ENCODE measurements at places on chromosomes 7 and 10. TPM values are rescaled to one million over a fixed set of nuclear protein-coding genes. Genes with fewer than 3 reads are reported as not detected.
A peak's percentile ranks its signal among the peaks of the same experiment; 100 is the strongest.

- no peak for DNase-seq
- H3K27me3 ChIP-seq: no peaks in the 10 kb centered on the region
- no peaks in the 10 kb centered on the region for H3K4me1 ChIP-seq
- H3K4me3 ChIP-seq: no peak overlapping the region
These were observed 11.1 kb upstream of the INA start for GRCh38 chr10:103265717-103266329.

DKK1 gene
- total RNA-seq: 0.77 TPM

DNA sequence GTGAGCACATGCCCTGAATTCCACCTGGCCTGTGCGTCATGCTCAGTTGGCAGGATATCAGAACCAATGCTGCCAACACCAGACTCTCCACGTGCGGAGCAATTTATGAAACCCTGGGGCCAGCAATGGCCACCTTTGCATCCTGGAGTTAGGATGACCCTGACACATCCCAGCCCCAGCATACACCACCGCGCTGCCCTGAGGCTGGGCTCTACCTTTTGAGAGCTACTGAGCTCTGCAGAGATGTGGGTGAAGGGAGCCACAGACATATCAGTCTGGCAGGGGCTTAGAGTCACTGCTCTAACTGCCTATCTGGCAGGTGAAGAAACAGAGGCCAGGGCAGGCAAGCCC, 41.9 kb downstream of the SYPL1 start:
- H3K4me1 ChIP-seq: peaks cover 57% of the 10 kb centered on the region
- no peaks in the 10 kb centered on the region for H3K27me3 ChIP-seq
- H3K36me3 ChIP-seq: no peaks in the 10 kb centered on the region
- H3K27ac ChIP-seq: peak overlapping the region; percentile 98
- no peak overlapping the region for H3K4me3 ChIP-seq

BLNK gene
- 107 TPM for total RNA-seq

DNA sequence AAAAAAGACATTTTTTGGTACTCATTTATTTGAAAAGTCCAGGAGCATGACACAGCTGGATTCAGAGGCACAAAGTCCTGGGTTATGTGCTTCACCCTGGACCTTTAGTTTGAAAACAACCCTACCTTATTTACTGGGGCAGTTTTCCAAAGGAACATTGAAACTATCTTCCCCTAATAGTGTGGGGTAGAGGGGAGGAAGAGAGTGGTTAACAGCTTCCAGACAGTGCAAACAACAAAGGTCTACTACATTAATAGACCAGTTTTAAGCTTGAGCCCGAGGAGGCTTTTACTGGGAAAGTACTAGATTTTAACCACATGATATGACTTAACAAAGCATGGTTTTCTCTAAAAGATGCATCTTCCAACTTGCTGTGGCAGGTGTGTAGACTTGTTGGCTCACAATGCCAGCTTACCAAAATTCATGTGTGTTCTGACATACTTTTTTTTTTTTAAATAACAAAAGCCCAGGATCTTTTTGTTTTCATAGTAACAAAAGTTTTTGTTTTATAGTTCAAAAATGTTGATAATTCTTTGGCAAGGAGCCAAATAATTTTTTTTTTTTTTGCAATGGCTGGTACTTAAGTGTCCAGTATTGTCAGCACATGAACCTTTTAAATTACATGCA, 1.8 kb downstream of the GSTO1 start:
- H3K27me3 ChIP-seq: no peaks in the 10 kb centered on the region
- H3K27ac ChIP-seq: peak overlapping the region; percentile 33
- peaks cover 8% of the 10 kb centered on the region for H3K4me1 ChIP-seq
- no peaks in the 10 kb centered on the region for H3K36me3 ChIP-seq
- peak overlapping the region; percentile 81 for H3K4me3 ChIP-seq
- no peak for DNase-seq

NEBL gene
- 0.08 TPM for total RNA-seq

- H3K4me3 ChIP-seq: no peak overlapping the region
- no peak for DNase-seq
- no peaks in the 10 kb centered on the region for H3K27me3 ChIP-seq
- H3K36me3 ChIP-seq: no peaks in the 10 kb centered on the region
These were observed 231.6 kb downstream of the ETV1 start for GRCh38 chr7:13757841-13758240.

UPP1 gene
- total RNA-seq: 6.2 TPM

BTBD16 gene
- total RNA-seq: not detected

DNA sequence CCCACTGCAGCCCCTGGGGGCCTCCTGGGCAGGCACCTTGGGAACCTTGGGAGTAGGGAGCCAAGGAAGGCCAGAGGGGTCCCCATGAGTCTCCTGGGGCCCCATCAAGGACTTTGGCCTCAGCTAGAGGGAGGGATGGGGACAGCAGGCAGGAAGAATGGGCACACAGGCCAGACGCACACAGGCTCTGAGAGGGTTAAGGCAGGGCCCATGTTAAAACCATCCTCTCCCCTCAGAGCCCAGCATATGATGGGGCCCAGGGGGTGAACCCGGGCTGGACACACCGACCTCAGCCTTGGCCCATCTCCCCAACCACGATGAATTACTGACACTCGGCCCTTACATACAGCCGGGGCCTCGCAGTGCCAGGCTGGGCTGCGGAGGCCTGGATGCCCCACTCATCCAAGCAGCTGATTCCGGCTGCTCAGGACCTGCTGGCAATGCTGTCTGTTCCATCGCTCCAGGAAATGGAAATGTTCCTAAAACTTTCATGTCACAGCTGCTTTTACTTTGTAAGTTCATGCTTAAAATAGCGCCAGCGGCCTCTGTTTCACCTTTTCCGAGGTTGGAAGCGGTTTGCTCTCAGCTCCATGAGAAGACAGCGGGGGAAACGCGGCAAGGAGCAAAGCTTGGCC, 17.3 kb upstream of the INPP5A start:
- no peak overlapping the region for H3K4me3 ChIP-seq
- H3K36me3 ChIP-seq: no peaks in the 10 kb centered on the region
- H3K4me1 ChIP-seq: no peaks in the 10 kb centered on the region
- no peak overlapping the region for H3K27ac ChIP-seq

- no peaks in the 10 kb centered on the region for H3K4me1 ChIP-seq
- H3K36me3 ChIP-seq: no peaks in the 10 kb centered on the region
- no peaks in the 10 kb centered on the region for H3K27me3 ChIP-seq
- H3K27ac ChIP-seq: no peak overlapping the region
- no peak overlapping the region for H3K4me3 ChIP-seq
These were observed 479.6 kb downstream of the GATA3 start for GRCh38 chr10:8534096-8534495.

- no peak overlapping the region for H3K4me3 ChIP-seq
- peaks cover 20% of the 10 kb centered on the region for H3K36me3 ChIP-seq
- H3K27ac ChIP-seq: no peak overlapping the region
- no peaks in the 10 kb centered on the region for H3K27me3 ChIP-seq
These were observed 157.5 kb upstream of the KLF14 start for GRCh38 chr7:130891254-130892094.

RBM48 gene
- 8.5 TPM for total RNA-seq

GRCh38 chr10:27680006-27680557, 65.5 kb downstream of the MKX start:
- no peak for DNase-seq
- no peaks in the 10 kb centered on the region for H3K27me3 ChIP-seq
- no peaks in the 10 kb centered on the region for H3K4me1 ChIP-seq
- H3K27ac ChIP-seq: no peak overlapping the region
- H3K4me3 ChIP-seq: no peak overlapping the region
- no peaks in the 10 kb centered on the region for H3K36me3 ChIP-seq

FEZF1 gene
- not detected for total RNA-seq

DNA sequence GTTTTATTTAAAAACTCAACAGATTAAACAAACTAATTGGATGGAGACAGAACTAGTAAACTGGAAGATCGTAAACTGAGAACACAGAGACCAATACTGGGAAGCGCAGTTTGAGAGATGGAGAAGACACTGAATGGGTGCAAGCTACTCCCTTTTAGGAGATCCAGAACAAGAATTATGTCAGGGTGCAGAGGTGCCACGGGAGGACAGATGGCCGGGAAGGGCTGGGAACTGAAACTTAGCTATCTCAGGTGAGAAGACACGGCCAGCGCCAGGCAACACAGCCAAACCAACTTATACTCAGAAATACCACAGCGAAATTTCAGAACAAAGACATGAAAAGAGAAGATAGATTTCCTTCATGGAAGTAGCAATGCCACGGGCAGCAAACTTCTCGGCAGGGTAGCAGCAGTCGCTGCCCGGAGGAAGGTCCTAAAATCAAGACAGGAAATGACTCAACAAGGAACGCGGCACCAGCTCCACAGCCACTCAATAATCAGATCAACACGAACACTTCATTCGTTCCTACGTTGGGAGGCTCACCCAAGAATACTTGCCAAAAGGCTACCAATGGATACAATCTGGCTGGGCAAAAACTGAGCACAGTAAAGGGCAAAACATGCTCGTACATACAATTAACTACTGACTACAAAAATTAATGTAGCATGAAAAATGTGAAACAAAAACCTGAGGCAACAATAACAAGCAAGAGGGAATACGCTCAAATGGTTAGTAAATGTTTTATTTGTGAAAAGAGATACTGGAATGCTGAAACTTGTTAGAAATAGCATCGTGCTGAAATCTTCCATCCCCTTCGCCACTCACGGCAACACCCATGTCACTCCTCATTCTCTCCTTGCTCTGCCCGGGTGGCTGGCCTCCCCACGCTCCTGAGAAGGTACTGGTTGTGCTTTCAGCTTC, 2.2 kb upstream of the LRRC27 start:
- DNase-seq: no peak
- H3K4me1 ChIP-seq: peaks cover 13% of the 10 kb centered on the region
- no peaks in the 10 kb centered on the region for H3K36me3 ChIP-seq
- H3K27me3 ChIP-seq: no peaks in the 10 kb centered on the region
- H3K4me3 ChIP-seq: peak overlapping the region; percentile 100
- H3K27ac ChIP-seq: peak overlapping the region; percentile 91

DNA sequence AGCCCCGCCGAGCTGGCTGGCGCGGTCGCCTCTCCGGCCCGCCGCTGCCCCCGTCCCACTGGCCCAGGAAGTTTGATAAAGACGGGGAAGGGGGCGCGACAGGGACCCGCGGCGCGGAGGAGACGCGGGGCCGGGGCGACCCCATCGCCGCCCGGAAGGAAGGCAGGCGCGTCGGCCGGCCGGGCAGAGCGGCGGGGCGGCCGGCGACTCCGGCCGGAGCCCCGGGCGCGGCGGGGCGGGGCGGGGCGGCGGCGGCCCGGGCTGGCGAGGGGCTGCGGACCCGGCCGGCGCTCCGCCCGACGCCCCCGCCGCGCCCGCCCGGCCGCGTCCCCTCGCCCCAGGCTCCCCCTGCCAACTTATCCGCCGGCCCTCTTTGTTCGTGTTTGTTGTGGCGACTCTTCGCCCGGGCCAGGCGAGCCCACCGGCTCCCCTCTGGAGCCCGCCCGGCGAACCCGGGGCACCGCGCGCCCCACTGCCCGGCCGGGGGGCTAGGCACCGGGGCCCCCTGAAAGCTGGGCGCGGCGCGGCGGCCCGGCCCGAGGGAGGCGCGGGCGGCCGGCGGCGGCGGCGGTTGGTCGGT, 571 bp downstream of the KDM7A start:
- peak overlapping the region; percentile 77 for H3K4me3 ChIP-seq
- H3K36me3 ChIP-seq: no peaks in the 10 kb centered on the region
- H3K27me3 ChIP-seq: peaks cover 4% of the 10 kb centered on the region
- 0 out of 2 replicates have a peak, but pooled peaks cover 4% of the 10 kb centered on the region for H3K4me1 ChIP-seq

PLA2G12B gene
- total RNA-seq: not detected

- no peak overlapping the region for H3K27ac ChIP-seq
- DNase-seq: no peak
- H3K4me1 ChIP-seq: no peaks in the 10 kb centered on the region
- H3K36me3 ChIP-seq: no peaks in the 10 kb centered on the region
- no peaks in the 10 kb centered on the region for H3K27me3 ChIP-seq
- no peak overlapping the region for H3K4me3 ChIP-seq
These were observed 179.9 kb upstream of the TMEM106B start for GRCh38 chr7:12031186-12031585.

DNA sequence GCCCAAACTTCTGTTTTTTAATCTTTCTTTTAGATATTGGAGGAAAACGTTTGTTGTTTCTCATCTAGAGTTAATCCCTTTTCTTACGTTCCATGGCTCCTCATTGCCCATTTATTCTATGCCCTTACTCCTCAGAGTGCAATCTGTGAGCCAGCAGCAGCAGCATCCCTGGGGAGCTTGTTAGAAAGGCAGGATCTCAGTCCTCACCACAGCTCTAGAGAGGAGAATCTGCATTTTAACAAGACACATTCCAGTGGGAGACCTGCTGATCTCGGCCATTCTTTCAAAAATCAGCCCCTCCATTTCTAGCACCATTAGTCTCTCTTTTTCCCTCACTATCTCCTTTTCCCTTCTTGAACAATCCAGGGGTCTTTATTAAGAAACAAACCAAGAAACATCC, 84.4 kb upstream of the NOBOX start:
- DNase-seq: no peak
- H3K4me3 ChIP-seq: no peak overlapping the region
- H3K27ac ChIP-seq: no peak overlapping the region
- no peaks in the 10 kb centered on the region for H3K27me3 ChIP-seq

CYP3A4 gene
- 0.11 TPM for total RNA-seq

LFNG gene
- 0.62 TPM for total RNA-seq

DNA sequence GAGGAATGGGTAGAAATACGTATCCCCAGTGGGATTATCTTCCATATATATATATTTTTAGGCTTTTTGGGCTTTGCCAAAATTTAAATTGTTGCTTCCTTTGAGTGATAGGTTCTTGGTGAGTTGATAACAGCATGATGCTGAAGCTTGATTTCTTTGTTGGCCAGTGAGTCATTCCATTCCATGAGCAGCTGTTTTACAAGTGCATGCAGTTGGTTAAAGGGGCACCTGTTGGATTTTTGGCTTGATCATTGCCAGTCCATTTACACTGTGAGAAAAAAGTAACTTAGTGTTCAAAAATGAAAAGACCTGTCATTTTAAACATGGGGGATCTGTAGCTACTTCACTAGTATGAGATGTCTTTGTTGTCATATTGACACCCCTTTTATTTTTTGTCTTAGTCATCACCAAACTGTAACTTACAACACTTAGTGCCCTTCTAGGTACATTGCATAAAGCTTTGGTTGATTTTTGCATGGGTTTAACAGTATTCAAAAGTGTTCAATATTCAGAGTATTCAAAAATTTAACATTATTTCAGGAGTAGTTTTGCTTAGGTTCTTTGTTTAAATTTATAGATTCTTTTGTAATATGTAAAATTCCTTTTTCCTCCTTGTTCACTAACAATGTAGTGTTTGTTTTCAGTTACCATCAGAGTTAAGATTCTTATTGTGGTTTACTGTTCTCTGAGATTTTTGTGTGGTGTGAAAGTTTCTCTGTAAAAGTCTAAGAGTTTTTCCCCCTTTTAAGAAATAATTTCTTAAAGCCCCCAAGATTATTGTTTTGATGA, 8.8 kb downstream of the AKAP9 start:
- no peak for DNase-seq
- H3K27ac ChIP-seq: peak overlapping the region; percentile 45
- H3K4me3 ChIP-seq: no peak overlapping the region

All from GM12878 (cell line).